Thoracic aorta (tissue), 2 donors: ENCODE measurements at places on chromosomes 16 and 17.

- DNase-seq = no peak
Measured at GRCh38 chr16:22388101-22388644, 13.8 kb upstream of the CDR2 start.

DNA sequence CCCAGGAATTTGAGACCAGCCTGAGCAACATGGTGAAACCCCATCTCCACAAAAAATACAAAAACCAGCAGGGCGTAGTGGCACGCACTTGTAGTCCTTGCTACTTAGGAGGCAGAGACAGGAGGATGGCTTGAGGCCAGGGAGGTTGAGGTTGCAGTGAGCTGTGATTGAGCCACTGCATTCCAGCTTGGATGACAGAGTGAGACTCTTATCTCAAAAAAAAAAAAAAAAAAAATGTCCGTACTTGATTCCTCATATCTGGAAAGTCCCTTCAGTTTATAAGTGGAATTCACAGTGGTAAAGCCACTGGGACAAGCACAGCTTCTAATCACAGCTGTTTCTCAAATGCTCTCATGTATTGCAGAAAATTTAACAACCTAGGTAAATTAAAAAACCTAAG lies 78.6 kb upstream of the CREBBP start:
- no peak for DNase-seq

- DNase-seq = no peak
Measured at GRCh38 chr16:22710326-22710725, 103.6 kb upstream of the HS3ST2 start.

- DNase-seq = no peak
Measured at GRCh38 chr17:28874750-28875149, 19.9 kb downstream of the ERAL1 start.

GRCh38 chr16:22847100-22847499 lies 33.1 kb downstream of the HS3ST2 start:
- no peak for DNase-seq

DNA sequence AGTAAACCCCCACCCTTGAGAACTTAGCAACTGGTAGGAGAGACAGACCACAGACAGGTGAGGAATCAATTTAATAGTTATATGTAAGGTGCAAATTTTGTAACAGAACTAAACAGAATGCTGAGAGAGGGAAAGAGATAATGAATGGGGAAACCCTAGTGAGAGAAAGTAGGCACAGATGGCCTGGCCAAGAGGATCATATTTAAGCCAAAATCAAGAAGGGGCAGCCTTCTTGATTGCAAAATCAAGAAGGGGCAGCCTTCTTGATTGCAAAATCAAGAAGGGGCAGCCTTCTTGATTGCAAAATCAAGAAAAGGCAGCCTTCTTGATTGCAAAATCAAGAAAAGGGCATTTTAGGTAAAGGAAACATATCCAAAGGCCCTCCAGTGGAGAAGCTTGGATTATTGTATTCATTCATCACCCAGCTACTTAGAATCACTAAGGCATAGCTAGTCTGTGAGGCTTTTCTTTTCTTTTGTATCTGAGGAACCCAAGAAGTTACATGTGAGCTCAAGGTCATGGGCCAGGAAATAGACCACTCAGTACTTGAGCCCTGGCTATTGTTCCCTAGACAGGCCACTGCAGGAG lies 190.6 kb downstream of the CYLD start:
- no peak for DNase-seq

DNA sequence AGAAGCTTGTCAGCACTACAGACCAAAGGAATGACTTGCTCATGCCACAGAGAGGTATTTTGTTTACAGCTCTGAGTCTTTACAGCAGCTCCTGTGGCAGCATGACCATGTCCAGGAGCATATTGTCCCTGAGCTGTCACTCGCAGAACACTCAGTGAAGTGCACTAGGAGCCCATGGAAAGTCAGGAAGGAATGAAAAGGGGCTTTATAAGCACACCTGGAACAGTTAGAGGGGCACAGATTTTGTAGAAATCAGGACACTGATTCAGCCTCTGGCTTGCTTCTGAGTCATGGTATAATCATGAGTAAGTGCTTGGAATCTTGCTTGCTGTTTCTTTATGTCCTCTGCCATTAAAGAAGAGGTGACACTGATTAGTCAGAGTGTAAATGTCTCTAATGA lies 41.0 kb downstream of the TADA2A start:
- no peak for DNase-seq

GRCh38 chr16:3907586-3907985 lies 27.1 kb upstream of the CREBBP start:
- DNase-seq = no peak

- no peak for DNase-seq
Measured at GRCh38 chr17:37064206-37064605, 115.5 kb downstream of the AATF start.
